Right lung (tissue), 10 donors: ENCODE measurements at places on chromosomes 6 and 20.

DNA sequence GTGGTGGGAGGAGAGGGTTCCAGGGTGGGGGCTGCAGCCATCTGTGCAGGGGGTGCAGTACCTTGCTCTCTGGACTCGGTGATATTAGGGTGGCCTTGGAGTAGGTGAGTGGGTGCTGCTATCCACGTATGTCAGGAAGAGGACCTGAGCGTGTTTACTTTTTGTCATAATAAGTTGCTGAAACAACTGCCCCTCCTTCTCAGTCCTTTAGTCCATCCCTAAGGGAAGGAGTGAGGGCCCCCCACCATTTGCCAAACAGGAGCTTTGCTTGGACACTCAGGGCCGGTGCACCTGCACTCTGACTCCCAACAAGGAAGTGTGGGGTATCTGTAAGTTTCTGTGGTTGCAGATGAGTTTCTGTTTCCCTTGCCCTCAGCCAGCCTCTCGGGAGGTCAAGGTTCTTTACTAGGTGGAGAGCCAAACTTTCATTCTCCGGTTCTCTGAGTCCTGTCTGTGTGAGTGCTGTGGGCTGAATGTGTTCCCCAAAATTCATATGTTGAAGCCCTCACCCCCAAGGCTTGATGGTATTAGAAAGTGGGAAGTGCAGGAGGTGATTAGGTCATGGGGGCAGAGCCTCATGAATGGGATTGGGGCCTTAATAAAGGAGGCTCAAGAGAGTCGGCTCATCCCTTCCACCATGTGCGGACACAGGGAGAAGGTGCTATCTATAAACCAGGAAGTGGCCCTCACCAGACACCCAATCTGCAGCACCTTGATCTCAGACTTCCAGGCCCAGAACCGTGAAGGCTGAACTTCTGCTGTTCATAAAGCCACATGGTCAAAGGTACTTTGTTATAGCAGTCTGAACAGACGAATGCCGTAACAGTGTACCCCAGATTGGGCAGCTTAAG, 19.6 kb upstream of the CCR6 start:
- DNase-seq, result no peak

DNA sequence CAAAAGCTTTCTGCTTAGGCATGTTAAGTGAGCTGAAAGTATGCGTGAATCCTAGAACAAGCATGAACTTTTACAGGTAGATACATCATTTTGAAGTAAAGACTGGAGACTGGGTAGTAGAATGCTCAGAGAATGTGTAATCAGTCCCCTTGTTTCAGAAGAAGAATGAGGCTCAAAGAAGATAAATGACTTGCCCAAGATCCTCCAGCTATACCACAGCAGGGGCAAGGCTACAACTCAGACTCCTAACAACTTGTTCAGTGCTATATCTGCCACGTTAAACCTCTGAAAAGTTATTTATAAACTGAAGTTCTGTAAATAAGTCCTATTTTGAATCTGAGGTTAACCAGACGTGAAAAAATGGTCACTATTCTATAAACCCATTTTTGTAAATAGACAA, 2.9 kb downstream of the RIPOR2 start:
- DNase-seq, result no peak

DNA sequence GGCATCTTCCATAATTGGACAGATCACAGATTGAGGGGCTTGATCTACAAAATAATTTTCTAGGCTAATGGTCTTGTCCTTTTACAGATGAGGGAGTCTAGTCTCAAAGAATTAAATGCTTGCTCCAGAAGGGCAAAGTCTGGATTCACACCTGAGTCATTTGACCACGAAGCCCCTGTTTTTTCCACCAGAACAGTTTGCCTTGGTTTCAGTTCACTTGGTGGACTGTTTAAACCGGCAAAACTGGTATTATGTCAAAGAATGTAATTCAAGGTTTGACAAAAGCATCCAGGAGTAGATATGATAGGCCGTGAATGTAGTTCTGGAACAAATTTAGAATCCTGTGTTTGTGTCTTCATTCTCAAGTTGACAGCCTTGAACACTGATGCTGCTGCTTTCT, 3.3 kb downstream of the MYO6 start:
- DNase-seq, result no peak

DNA sequence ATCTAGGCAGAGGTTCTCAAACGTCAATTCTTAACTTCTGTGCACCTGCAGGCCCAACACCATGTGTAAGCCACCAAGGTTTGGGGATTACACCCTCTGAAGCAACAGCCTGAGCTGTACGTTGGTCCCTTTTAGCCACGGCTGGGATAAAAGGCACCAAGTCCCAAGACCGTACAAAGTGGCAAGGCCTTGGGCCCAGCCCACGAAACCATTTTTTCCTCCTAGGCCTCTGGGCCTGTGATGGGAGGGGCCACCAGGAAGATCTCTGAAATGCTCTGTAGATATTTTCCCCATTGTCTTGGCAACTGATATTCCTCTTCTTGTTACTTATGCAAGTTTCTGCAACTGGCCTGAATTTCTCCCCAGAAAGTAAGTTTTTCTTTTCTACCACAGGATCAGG, 4.5 kb upstream of the FAM184A start:
- no peak for DNase-seq

DNA sequence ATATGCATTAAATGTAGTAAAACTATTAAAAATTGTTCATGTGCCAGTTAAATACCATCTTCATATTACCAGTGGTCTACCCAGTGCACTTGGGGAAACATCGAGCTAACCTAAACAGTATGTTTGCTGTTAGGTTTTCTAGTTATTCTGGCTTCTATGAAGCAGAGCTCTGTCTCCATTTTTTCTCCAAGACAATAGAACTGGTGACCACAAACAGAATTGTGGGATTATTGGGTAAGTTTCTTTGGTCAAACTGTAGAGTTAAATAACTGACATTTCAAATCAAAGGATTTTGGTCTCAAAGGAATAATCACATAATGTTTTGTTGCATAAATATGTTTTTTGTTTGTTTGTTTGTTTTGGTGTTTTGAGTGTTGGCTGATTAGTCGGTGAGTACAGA, 40.5 kb upstream of the EDN3 start:
- DNase-seq, result no peak

DNA sequence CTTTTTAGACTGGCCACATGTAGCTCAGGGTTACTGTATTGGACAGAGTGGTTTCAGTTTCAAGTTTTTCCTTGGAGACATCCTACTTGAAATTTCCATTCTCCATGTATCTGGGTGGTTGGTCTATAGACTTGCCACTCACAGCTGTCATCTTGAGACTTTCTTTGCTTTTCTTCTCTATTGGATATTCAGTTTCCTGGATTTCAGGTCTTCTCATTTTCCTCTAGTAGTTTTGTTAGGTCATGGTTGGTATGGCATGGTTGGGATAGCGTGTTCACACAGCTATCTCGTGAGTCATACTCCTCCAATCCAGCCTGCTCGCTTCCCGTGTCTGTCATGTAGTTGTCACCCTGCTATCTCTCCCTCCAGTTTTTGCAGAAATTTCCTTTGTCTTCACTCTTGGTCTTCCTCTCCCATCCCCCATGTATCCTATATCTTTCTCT, 48.3 kb downstream of the PTPN1 start:
- DNase-seq, result no peak

- DNase-seq, result no peak
Measured at GRCh38 chr20:50130995-50131394, 18.0 kb upstream of the UBE2V1 start.

DNA sequence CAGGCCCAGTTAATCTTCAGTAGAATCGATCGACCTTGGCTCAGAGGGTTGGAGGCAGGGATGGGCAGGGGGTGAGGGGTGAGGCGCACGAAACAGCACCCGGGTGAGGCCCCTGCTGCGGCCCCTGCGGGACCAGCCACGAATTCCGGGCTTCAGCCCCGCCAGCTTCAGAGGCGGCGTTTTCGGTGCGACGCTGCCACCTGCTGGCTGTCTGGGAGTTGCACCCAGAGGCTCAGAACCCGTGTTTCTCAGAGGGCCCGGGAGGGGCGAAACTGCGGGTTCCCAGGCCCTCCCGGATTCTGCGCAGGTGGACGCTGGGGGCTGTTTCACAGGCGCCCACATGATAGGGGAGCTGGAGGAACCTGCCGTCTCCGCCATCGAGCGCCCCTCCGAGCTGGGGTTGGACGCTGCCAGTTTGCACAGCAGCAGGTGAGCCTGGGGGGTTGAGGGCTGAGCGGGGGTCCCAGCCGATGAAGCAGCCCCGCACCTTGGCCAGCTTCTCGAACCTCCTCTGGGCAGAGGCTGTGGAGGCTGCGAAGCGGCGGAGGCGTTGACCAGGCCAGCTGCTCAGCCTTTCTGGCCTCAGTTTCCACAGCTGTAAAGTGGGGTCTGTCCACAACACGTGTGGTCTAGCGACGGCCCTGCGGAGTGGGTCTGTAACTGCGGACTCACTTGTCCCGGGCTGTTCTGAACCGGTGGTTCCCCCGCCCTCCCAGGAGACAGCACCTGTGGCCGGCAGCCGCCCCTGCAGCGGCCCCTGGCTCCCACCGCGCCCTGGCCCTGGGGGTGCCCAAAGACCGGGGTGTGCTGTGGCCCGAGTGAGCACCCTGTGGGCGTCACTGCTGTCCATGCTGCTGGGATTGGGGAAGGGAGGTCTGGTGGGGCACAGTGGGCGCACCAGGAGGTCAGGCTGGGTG, 2.5 kb upstream of the BHLHE23 start:
- peak; percentile 47 for DNase-seq

DNA sequence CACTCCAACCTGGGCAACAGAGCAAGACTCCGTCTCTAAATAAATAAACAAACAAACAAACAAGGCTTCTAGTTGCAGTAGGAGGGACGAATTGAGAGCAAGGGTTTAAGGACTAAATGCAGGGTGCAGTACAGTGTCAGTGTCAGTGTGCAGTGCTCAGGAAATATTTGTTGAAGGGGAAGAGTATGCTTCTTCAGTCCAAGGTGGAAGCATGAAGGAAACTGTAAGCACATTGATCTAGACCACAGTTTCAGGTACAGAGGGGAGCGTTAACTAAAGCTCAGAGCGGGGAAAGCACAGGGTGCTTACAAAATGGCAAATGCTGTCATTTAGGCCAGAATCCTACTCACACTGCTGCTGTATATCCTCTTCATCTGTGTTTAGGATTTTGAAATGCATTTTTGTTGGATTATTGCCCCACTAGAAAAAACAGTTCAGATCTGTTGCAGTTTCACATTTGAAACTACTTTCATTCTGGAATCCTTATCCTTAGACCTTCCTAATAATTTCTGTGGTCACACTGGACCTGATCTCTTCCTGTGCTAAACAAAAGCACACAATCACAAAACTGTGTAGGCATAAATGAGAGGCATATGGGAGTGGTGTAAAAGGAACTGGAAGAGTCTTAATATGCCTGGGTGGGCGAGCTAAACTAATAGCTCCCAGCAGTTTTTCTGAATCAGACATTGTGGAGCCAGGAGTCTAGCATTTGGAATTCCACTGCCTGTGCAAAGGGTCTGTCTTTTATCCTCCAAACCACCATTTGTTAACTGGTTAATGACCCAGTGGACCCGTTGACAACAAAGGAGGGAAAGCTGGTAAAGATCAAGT, 41.4 kb downstream of the CBFA2T2 start:
- DNase-seq, result peak; percentile 45

GRCh38 chr20:32597714-32598113, 12.6 kb upstream of the NOL4L start:
- no peak for DNase-seq

DNA sequence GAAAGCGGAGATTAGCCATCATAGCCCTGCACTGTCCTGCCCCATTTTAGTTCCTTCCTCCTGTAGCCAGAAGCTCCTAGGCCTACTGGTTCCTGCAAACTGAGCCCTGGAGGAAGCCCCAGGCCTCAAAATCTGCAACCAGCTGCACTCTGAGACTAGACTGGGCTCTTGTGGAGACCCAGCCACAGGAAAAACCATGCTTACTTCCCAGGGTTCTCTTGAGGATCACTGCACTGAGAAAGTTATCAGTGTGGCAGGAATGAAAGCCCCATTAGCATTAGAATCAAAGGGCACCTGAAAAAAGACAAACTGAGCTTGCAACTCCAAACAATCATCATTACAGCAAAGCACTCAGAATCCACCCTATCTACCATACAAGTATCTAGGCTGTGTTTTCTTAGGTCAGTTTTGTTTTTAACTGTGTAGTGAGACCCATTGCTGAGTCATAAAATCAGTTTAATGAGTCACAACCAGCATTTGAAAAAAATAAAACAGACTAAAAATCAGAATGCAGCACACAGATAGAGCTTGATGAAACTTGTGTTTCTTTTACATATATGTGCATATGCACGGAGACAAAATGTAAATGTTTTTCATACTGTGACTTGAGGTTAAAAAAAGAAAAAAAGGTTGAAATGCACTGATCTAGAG, 91.0 kb downstream of the UNC5CL start:
- DNase-seq, result no peak

- no peak for DNase-seq
Measured at GRCh38 chr20:62255976-62256375, 17.7 kb downstream of the OSBPL2 start.

DNA sequence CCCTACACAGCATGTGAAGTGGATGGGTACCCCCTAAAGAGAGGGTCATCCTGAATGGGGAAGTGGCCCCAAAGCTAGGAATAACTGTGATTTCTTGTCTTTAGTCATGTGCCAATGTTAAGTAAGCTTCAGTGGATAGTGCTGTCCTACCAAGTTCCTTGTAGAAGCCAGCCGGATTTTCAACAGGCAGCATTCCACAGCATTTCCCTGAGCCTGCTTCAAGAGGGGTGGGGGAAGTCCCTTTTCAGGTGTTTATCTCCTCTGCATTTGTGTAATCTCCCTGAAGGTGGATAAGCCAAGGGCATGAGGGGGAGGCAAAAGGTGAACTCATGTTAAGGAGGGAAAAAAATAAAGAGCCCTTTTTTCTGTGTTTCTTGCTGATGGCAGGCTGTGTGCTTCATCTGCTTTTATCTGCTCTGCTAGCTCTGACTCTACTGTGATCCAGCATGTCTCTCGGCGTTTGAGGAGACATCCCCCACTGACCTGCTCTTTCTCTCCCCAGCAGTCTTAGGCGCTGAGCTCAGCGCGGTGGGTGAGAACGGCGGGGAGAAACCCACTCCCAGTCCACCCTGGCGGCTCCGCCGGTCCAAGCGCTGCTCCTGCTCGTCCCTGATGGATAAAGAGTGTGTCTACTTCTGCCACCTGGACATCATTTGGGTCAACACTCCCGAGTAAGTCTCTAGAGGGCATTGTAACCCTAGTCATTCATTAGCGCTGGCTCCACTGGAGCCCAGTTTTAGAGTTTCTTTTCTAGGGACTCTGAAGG, 1.9 kb downstream of the EDN1 start:
- no peak for DNase-seq

GRCh38 chr6:44263354-44264100, 1.8 kb downstream of the NFKBIE start:
- no peak for DNase-seq

GRCh38 chr6:39197521-39197920, 31.8 kb downstream of the KCNK5 start:
- no peak for DNase-seq

DNA sequence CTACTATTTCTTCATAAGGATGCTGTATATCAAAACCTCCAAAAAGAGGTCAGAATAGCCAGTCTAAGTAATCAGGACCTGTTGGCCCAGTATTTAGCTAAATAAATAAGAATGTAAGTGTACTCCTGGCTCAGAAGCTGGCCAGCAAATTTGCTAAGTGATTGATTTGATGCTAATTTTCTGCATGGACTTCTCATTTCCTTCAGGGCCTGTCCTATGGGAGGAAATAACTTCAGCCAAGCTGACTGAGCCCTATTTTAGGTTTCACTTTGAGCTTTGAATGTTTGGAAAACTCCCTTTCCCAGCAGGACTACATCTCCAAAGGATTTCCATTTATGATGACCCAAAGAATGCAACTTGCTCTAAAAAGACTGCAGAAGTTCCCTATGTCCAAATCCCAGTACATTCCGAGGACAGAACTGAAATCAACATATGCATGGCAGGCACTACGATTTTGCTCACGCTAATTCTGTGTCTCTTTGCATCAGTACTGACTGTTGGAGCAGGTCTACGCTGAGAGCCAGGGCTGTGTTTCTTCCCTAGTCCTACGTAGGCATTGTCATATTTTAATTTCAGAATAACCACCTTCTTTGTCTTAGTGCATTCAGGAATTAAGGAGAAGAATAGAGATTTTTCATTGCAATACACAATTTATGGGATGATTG, 441.4 kb upstream of the PLCB4 start:
- no peak for DNase-seq
